Activated CD8-positive, alpha-beta T cell treated with anti-CD3 and anti-CD28 coated beads, Interleukin-2, amount 10 ng/mL, durations not matched to agents 7 days and 5 days (primary cell): ENCODE measurements at places on chromosomes 2 and 18.
A peak's percentile ranks its signal among the peaks of the same experiment; 100 is the strongest.

- H3K27ac ChIP-seq = no peak overlapping the region
- H3K27me3 ChIP-seq = no peaks in the 10 kb centered on the region
- H3K36me3 ChIP-seq = no peaks in the 10 kb centered on the region
- H3K4me1 ChIP-seq = no peaks in the 10 kb centered on the region
- H3K4me3 ChIP-seq = no peak overlapping the region
Measured at GRCh38 chr2:182117196-182117595, 131.5 kb downstream of the PPP1R1C start.

DNA sequence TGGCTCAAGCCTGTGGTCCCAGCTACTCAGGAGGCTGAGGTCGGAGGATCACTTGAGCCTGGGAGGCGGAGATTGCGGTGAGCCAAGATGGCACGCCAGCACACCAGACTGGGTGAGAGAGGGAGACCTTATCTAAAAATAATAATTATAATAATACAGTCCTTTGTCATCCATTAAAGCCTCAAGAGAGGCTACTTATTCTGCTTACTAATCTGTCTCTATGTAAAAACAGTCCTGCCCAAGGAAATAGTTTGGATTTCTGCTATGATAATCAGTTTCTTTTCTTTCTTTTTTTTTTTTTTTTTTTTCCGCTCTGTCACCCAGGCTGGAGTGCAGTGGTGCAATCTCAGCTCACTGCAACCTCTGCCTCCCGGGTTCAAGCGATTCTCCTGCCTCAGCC is 228.3 kb downstream of the C1D start:
- H3K4me3 ChIP-seq = no peak overlapping the region
- no peaks in the 10 kb centered on the region for H3K4me1 ChIP-seq
- H3K36me3 ChIP-seq = no peaks in the 10 kb centered on the region

DNA sequence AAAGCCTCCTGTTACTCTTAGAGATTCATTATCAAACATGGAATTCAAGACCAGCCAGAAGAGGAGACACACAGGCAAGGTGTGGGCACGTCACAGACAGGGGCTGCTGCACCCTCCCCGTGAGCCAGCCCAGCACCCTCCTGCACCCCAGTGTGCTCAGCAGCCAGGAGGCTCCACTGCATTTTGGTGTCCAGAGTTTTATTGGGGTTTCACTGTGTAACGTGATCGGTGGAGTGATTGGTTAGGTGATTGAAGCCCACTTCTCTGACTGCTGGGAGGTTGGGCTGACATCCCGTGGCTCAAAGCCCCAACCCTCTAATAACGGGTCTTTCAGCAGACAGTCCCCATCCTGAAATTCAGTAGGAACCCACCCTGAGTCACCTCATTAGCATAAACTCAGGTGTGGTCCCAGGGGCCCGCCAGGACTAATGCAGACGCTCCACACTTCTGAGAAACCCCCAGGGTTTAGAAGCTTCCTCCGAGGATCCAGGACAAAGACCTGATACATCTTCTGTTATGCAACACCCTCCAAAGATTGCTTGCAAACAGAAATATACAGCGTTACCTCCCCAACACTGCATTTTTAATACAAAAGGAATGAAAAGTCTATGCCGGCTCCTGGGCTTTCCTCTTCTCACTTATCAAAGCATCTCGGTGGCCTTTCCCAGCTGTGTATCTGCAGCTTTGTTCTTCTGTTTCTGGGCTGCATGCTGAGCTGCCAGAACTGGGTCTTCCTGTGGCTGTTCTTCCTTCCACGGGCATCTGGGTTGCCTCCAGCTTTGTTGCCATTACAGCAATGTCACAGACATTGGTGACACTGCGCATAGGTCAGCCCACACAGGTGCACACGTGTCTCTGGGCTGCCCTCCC is 43.7 kb upstream of the SNED1 start:
- H3K4me1 ChIP-seq = no peaks in the 10 kb centered on the region
- no peak overlapping the region for H3K4me3 ChIP-seq
- no peak for DNase-seq
- H3K27me3 ChIP-seq = no peaks in the 10 kb centered on the region

DNA sequence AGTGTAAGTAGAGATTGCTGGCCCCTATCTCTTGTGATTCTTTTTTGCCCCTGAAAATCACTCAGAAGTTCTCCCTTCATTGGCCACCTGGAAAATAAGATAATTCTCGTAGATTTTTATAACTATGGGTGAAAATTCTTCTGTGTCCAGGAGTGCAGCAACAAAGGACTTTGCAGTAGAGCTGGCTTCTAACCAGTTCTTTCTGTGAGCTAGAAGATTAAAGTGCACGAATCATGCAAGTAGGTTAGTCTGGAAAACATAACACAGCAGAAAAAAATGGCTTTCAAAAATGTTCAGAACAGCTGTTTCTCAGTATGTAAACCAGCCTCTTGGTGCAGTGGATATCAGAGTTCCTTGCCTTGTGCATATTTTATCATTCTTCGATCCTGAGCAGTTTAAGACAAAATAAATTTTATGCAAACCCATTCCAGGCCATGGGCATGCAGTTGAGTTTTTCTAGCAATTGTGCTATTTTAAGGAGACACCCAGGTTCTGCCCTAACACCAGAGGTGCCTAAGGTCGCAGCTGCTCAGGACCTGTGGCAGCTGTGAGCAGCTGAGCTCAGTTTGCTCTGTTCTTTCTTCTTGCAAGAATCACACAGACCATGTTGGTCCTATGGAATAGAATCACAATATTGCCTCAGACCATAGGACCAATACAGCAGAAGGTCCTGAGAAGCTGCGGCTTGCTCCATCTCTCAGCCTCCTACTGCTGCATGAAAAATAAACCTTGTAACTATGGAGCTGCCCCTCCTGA is 80.9 kb upstream of the BCL2L11 start:
- no peak overlapping the region for H3K4me3 ChIP-seq
- H3K4me1 ChIP-seq = peaks cover 9% of the 10 kb centered on the region
- no peak overlapping the region for H3K27ac ChIP-seq
- H3K27me3 ChIP-seq = no peaks in the 10 kb centered on the region
- no peaks in the 10 kb centered on the region for H3K36me3 ChIP-seq

DNA sequence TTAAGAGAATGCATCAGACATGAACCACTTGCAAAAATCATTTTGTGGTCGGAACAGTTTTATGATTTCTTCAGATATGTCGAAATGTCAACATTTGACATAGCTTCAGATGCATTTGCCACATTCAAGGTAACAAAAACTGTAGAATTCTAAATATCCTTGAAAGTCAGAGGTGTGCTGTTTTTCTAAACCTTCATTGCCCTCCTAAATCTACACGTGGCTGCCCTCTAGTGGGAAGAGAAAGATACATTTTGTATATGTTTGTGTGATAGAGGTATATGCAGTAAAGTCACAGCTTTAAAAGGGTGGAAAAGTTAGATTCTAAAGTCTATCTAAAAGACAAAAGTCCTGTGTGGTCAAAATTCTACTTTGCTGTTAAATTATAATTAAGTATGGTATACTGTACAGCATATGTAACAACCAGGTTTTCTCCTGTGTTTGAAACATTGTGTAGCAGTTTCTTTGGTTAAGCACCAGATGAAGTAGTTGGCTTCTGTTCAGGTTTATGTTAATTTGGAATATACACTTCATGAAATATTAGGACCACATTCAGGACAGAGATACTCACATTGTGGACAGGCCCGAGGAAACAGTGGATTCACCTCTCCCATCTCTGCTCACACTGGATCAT is 65.9 kb upstream of the ITM2C start:
- no peaks in the 10 kb centered on the region for H3K27me3 ChIP-seq
- H3K4me1 ChIP-seq = peaks cover 43% of the 10 kb centered on the region
- peak overlapping the region; percentile 63 for H3K27ac ChIP-seq
- peaks cover 62% of the 10 kb centered on the region for H3K36me3 ChIP-seq
- H3K4me3 ChIP-seq = no peak overlapping the region

DNA sequence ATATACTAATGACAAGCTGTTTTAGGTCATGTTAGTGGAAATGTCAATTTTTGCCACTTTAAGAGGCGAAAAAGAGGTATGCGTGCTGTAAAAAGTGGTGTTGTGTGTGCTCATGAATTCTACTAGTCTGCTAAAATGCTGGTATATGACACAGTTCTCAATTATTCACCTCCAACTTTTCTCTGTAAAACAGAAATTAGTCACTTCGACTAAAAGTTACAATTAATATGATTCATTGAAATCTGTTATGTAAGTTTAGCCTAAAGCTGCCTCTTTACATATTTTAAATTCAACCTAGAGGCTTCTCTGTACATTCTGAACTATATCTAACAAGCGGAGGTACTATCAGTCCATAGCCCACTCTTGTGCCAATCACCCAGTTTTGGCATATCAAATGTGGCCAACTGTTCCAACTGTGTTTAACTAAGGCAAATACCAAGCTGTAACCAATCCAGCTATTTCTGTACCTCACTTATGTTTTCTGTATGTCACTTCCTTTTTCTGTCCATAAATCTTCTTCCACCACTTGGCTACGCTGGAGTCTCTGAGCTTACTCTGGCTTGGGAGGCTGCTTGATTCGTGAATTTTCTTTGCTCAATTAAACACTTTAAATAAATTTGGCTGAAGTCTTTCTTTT is 20.8 kb downstream of the BAZ2B start:
- H3K27me3 ChIP-seq = no peaks in the 10 kb centered on the region
- no peaks in the 10 kb centered on the region for H3K36me3 ChIP-seq
- H3K4me3 ChIP-seq = no peak overlapping the region
- no peaks in the 10 kb centered on the region for H3K4me1 ChIP-seq
- H3K27ac ChIP-seq = no peak overlapping the region

DNA sequence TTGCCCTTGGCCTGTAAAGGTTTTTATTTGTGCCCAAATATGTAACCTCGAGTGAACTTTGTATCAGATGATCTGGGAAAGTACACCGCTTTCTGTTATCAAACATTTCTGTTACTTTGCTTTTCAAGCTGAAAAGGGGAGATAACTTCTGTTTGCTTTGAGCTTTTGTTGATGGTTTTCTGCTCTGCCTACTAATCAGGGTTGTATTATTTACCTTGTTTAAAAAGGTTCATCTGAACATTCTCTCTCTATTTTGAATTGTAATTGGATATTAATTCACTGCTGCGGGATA is 79.4 kb downstream of the XRCC5 start:
- peaks cover 46% of the 10 kb centered on the region for H3K4me1 ChIP-seq
- H3K27me3 ChIP-seq = no peaks in the 10 kb centered on the region
- no peak overlapping the region for H3K4me3 ChIP-seq
- peaks cover 62% of the 10 kb centered on the region for H3K36me3 ChIP-seq
- no peak overlapping the region for H3K27ac ChIP-seq

DNA sequence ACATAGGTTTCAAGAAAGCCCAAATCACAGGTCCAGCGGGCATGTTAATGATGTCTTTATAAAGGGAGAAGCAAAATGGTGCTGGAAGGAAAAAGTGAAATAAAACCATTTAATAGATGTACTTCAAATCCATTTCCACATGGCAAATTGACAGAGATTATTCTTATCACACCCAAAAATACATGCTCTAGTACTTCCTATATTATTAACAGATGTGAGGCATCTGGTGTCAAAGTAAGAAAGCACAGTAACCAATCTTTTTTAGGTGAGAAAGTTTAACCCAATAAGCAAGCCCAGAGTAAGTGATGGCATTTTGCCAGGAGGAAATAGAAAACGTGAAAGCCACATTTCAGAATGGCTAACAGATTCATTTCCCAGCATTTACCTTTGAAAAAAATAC is 128.0 kb downstream of the ABCA12 start:
- no peak overlapping the region for H3K4me3 ChIP-seq
- H3K36me3 ChIP-seq = no peaks in the 10 kb centered on the region
- H3K27me3 ChIP-seq = peaks cover 5% of the 10 kb centered on the region
- DNase-seq = no peak

DNA sequence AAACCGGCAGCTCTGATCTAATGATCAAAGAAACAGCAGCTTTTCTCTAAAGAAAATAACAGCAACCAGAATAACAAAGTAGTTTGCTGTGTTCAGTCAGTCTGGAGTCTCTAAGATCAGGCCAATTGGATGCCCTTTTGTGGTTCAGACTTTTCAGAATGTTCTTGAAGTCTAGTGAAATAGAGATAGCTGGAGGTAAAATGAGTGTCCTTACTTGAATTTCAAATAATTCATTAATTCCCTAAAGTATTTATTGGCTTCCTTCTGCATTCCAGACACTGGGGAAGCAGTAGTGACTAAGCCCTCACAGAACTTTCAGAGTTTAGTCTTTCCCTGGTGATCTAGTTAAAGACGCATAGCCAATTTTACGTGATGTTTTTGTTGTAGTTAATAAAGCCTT is 58.7 kb downstream of the C18orf54 start:
- H3K36me3 ChIP-seq = no peaks in the 10 kb centered on the region
- H3K4me1 ChIP-seq = no peaks in the 10 kb centered on the region
- H3K4me3 ChIP-seq = no peak overlapping the region
- no peak for DNase-seq
- H3K27ac ChIP-seq = no peak overlapping the region
- H3K27me3 ChIP-seq = peaks cover 9% of the 10 kb centered on the region

GRCh38 chr2:44296653-44297052 is 21.4 kb downstream of the SLC3A1 start:
- H3K36me3 ChIP-seq = no peaks in the 10 kb centered on the region
- no peak overlapping the region for H3K27ac ChIP-seq
- H3K4me3 ChIP-seq = no peak overlapping the region
- H3K4me1 ChIP-seq = peaks cover 10% of the 10 kb centered on the region

DNA sequence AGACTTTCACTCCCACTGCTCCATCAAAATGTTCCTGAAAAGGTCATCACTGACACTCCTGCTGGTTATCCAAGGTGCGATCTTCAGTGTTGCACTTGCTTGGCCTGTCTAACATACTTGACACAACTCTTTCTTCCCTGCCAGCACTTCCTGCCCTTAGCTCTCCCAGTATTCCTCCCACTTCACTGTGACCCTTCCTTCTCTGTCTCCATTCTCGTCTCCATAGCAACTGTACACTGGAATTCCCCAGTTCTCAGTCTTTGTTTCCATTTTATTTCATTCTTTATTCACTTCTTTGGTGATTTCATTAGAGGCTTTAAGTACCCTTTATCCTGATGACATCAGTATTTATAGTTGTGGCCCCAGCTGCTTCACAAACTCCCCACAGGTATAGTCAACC is 333.0 kb downstream of the IRS1 start:
- no peak overlapping the region for H3K4me3 ChIP-seq
- no peaks in the 10 kb centered on the region for H3K27me3 ChIP-seq
- no peaks in the 10 kb centered on the region for H3K36me3 ChIP-seq
- H3K4me1 ChIP-seq = no peaks in the 10 kb centered on the region
